ENCODE measurements at places on chromosomes 4 and X.

DNA sequence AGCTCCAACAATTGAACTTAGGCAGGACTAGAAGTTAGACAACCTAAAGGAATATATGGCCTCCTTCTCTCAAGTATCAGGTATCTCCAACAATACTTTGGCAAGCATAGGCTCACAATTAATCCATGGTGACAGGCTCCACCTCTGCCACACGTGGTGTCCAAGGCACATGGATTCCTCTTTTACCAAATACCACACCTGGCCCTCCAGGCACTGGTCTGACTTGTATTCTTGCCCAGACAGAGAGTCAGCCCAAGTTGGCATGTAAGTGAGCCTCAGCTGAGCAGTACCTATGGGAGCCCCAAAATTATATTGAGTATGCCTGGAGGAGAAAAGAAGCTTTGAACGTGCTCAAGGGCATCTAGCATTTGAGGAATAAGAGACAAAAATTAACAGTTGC lies 19.6 kb downstream of the SRPX2 start:
- no peak for DNase-seq

- DNase-seq, result peak; percentile 29
Observed at GRCh38 chrX:123899701-123900100, 39.8 kb downstream of the XIAP start.

DNA sequence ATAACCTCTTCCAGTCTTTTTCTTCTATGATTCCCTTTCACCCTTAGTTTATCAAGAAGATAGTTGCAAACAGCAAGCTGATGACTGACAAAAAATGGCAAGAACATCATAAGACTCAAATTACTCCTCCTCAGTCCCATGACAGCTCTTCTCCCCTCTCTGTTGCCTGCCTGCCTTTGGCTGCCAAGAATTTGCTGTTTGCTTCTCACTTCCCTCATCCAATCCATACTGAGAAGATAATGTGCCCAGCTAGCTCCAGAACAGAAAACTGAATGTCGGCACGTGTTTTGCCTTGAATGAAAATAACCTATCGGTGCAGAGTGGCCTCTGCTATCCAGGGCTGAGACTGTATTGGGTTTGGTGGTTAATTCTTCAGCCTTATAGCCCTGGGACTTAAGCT lies 192.1 kb downstream of the PPARGC1A start:
- no peak for DNase-seq

GRCh38 chr4:143225167-143225566 lies 40.5 kb downstream of the USP38 start:
- peak; percentile 2 for DNase-seq

DNA sequence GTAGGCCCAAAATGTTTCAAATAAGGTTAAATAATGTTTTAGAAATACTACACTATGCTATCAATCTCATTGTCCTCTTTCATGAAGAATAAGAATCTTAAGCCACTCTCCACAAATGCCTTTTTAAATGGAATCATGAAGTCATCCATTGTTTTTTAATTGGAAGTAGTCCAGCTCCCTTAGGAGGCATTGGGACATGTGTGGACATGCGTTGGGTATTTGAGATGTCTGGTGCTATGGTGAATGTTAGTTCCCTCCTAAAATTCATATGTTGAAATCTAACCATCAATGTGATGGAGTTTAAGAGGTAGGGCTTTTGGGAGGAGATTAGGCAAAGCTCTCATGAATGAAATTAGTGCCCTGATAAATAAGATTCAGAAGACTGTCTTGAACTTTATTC lies 289.0 kb downstream of the C4orf33 start:
- DNase-seq, result no peak

Measured in amniotic epithelial cell (primary cell).